Stimulated activated effector memory CD8-positive, alpha-beta T cell treated with anti-CD3 and anti-CD28 coated beads, Interleukin-12 subunit alpha, Interleukin-12 subunit beta, amount 100 ng/mL, for 72 hours (primary cell): ENCODE measurements at places on chromosomes 7 and 10.
A peak's percentile ranks its signal among the peaks of the same experiment; 100 is the strongest.

- no peak for DNase-seq
Observed at GRCh38 chr10:75922435-75922834, 491.0 kb downstream of the LRMDA start.

- no peak for DNase-seq
Observed at GRCh38 chr10:71675295-71675970, 44.1 kb downstream of the C10orf105 start.

DNA sequence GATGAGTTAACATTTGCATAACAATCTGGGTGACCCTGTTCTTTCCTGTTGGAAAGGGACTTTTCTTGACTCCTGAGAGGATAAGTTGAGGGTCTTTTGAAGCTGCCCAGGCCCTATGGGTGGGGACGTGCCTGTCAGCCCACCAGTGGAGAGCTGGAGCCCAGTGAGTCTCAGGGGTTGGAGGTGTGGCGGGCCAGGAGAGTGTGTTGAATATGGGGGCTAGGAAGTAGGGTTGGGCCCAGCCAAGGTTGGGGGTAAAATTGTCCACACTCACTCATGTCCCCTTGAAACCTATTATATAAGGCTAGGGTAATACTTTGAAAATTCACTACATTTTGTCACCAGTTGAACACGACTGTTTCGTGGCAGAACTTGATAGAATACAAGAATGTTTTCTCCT lies 17.9 kb upstream of the KAT6B start:
- no peak for DNase-seq

- DNase-seq = no peak
Observed at GRCh38 chr7:5692112-5692844, 89.2 kb downstream of the RNF216 start.

GRCh38 chr10:61000769-61001730 lies 57.1 kb upstream of the RHOBTB1 start:
- no peak for DNase-seq

DNA sequence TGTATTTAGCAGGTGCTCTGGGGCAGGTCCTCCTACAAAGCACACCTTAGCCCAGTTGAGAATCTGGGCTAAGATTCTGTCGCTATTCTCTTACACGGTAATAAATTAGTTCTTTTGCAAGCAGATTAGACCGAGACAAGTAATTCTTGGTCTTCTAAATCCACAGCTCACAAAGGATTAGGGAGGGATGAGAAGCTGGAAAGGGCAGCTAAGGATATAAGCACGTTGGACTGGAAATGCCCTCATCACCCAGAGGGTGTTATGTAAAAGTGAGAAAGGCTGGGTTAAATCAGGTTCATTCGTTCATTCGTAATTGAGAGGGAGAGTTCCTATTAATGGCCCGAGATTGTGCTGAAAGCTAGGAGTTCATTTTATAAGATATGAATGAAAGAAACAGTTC lies 41.8 kb downstream of the PFKFB3 start:
- DNase-seq = no peak

DNA sequence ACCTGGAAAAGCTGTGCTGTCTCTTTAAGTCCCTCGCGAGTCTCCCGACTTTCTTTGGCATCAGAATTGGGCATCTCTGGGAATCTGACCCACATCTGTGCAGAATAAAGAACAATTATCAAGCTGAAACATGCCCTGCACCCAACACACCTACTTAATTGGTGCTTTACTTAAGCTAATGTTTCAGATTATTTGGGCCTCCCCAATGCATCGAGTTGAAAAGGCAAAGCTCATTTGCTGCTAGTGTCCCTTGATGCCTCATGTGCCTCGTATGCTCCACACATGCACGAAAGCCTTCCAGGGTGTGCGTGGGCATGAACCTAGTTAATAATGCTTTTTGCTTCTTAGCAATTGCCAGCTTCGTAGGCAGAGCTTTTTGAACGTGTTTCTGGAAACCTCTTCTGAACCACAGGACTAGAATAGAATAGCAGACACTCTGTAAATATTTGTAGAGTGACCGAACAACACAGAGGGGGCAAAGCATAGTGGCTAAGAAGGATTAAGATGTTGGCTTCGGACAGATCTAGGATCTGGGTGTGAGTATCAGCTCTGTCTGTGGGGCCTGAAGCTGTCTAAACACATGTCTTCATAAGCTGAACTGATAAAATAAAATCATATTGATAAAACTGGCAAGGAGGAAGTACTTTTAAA lies 26.7 kb upstream of the FGFR2 start:
- DNase-seq = no peak

DNA sequence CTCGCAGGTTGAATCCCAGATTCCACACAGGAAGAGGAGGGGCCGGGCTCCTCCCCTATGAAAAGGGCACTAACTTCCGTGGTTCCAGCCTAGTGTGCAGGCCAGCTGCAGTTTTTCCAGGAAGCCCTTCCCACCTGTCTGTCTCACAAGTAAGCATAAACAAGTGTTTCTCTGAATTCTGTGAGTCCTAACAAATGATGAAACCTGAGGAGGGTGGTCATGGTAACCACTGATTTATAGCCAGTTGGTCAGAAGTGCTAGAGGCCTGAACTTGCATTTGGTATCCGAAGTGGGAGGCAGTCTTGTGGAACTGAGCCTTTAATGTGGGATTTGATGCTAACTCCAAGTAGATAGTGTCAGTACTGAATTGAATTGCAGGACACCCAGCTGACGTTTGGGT lies 54.7 kb upstream of the STEAP4 start:
- no peak for DNase-seq

- DNase-seq = no peak
Observed at GRCh38 chr10:119478811-119479341, 63.6 kb downstream of the RGS10 start.

DNA sequence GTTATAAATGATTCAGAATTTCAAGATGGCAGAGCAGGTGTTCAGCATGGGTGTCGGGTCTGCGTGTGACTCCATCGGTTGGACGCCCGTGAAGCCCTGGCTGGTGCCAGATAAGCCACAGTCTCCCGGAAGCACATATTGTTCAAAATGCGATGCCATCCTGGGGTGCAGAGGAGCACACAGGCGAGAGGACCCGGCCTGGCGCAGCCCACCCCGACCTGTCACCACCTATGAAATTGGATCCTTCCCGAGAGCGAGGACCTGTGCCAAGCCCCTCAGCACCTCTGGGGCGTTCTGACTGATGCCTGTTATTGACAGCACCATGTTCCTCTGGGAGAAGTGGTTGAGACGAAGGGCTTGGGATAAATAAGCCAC lies 110.1 kb downstream of the ACTR3B start:
- DNase-seq = no peak

GRCh38 chr7:87833130-87833529 lies 43.0 kb downstream of the SLC25A40 start:
- no peak for DNase-seq

- DNase-seq = no peak
Observed at GRCh38 chr10:61765176-61766087, 102.7 kb downstream of the CABCOCO1 start.

- no peak for DNase-seq
Observed at GRCh38 chr7:93715234-93715633, 140.7 kb upstream of the CALCR start.

DNA sequence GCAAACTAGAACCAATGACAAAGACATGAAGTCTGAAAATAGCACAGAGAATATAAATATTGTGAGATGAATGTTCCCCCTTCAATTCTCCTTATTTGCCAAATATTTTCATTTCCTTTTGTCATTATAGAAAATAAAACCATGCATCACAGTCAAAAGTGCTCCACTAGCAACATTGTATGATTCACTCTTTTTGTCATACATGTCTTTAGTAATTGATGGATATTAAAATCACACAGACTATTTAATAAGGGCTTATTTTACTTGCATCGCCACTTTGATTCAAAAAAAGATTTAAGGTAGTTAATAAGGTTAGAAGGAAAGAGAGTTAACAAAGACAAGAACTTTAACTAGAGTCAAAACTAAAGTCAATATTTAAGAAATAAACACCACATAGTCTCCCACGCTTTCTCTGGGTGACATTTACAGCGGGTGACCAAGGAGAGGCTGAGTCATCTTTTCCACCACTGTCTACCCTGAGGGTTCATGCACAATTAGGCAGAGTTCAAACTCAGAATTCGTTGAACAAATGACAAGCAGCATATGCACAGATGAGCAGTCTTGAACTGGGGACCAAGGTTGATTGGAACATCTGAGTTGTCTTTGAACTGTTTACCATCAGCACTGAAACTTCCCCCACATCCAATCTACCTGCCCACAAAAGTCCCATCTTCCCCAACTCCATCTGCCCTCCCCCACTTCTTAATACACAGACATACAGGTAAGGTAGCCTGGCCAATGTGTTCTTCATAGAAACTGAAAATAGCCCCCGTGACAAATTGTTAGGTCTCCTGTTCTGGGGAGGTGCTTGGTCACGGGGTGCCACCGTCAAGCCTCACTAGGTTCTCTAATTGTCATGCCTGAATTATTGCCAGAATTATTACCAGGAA lies 42.5 kb downstream of the C7orf25 start:
- DNase-seq = peak; percentile 16

- DNase-seq = no peak
Observed at GRCh38 chr10:119333146-119333792, 125.9 kb downstream of the GRK5 start.

- no peak for DNase-seq
Observed at GRCh38 chr7:105204520-105204919, 184.2 kb downstream of the SRPK2 start.

- DNase-seq = no peak
Observed at GRCh38 chr10:109774121-109774440, 149.2 kb downstream of the XPNPEP1 start.

DNA sequence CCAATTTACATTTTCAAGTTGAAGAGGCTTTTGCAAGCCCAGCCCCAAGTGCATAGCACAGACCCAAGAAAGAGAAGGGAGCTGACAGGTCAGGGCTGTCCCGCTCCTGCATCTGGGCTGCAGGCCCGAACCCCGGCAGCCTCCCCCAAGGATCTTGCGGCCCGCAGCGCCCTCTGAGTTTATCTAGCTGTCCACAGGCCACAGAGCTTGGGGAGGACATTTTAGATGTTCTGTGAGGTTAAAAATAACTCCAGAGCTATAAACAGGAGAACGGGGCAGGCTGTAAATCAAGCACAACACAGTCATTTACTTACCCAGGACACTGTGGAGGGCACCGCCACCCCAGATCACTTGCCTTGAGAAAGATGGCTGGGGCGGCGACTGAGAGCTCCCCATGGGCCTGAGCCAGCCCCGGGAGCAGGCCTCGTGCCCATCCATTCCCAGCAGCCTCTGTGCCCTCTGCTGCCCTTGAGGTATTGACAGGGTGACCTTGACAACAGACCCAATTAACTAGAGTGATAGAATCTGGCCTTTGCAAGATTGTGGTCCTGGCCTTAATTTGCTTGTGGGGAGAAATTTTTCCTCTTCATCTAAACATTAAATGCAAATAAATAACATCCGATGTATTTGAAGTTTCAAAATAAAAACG lies 563.0 kb downstream of the TCERG1L start:
- no peak for DNase-seq

DNA sequence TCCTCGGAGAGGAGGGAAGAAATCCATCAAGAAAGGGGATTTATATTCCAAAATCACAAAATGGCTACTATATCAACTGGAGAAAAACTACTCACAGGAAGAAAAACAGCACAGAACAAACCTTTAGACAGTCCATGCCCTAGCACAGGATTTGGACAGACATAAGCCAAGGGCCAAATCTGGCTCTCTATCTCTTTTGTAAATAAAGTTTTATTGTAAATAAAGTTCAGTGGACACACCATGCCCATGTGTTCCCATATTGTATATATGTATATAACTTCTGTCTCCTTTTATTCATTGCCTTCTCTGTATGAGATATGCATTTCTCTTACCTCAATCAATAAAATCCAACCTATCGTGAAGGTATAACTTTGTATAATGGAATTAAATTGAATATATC lies 742.8 kb upstream of the LRRTM3 start:
- no peak for DNase-seq

DNA sequence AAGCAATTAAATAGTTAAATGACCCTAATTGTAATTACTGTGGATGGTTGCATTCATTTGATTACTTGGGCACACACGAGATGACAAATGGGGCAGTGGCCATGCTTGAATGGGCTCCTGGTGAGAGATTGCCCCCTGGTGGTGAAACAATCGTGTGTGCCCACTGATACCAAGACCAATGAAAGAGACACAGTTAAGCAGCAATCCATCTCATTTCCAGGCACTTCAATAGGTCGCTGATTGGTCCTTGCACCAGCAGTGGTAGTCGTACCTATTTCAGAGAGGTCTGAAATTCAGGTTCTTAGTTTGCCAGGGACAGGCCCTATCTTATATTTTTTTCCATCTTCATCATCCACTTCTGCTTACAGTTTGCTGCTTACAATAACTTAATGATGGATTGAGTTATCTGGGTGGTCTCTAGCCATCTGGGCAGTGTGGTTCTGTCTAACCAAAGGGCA lies 8.3 kb downstream of the PCBD1 start:
- DNase-seq = peak; percentile 65

DNA sequence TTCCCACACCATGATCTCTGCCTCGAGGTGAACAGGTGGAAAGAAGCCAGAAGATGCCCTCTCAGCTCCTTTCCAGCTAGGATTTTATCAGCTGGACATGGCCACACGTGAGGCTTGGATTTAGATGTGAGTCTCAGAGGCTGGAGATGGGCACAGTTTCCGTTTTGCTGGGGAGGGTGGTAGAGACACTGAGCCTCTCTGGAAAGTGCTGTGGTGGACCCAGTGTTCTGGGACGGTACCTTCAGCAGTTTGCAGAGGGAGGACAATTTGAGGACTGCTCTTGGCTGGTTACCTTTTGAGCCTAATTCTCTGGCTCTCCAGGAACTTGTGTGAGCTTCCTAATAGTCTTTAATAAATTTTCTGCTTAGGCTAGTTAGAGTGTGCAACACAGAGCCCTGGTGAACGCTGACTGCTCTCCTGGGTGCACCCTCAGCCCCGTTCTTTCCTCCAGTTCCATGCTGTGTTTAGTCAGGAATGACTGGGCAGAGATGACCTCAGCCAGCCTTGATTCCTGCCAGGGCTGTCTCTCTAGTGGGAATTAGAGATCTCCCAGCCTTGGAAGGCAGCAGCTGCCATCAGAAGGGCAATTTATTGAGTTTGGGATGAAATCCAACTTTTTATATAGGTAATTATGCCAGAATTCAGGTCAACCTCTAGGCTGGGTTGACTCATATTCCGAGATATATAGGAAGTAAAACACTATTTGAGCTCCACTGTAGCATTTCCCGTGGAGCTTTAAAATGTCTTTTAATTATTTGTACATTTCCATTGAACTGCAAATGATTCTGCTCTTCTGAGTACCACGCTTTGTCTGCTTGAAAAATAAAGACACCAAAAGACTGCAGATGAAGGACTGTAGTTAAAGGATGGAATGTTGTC lies 103.9 kb downstream of the GATA3 start:
- DNase-seq = no peak

DNA sequence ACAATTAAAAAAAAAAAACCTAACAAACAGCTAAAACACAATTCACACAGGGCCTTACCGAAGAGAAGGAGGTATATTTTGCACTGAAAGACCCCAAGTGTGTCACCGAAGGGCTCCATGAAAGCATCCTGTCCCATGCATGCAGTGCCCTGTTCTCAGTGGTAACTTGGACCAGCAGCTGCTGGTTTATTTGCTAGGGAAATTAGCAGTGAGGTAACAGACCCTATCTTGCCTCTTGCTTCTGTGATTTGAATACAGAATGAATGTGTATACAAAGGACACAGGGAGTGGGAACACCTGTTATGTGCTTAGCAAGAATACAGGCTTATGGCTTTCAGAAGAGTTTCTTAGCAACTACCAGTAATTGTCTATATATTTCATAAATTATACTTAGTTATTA lies at the start of gene HEPACAM2:
TSS of gene HEPACAM2 (minus strand) at position 160 of the 400 bp plus-strand sequence.
- DNase-seq = no peak
